Fibroblast of skin of right biceps (primary cell): ENCODE measurements at places on chromosomes 11 and 22.
A peak's percentile ranks its signal among the peaks of the same experiment; 100 is the strongest.

DNA sequence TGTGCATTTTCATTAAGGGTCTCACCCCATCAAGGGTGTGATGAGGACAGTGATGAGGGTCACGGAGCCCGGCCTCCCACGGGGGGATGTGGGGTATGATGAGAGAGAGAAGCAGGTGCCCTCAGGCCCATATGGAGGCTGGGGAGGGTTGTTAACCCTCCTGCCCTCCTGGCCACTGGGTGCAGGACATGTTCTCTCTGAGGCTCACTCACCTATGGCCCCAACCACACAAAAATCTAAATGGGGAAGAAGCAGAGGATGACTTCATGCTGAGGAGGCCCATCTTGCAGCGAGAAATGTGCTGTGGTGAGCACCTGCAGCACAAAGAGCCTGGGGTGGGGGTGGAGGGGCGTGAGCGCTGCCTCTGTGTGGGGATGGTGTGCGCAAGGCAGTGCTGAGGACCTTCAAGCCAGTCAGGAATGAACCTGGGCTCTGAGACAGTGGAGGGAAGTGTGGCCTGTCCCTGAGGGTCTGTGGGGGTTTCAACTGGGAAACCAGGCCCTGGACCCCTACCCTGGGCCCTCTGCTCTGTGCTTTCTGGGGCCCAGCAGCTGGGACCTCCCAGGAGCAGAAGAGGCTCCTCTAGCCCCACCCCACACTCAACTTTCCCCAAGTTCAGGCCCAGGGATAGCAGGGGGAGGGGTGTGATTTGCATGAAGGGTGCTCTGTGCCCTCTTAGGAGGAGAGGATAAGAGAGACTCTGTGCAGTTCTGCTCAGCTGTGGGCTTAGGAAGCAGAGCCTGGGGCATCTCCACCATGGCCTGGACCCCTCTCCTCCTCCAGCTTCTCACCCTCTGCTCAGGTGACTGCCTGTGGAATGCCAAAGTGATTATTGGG lies 43.0 kb upstream of the TOP3B start:
- DNase-seq = no peak

DNA sequence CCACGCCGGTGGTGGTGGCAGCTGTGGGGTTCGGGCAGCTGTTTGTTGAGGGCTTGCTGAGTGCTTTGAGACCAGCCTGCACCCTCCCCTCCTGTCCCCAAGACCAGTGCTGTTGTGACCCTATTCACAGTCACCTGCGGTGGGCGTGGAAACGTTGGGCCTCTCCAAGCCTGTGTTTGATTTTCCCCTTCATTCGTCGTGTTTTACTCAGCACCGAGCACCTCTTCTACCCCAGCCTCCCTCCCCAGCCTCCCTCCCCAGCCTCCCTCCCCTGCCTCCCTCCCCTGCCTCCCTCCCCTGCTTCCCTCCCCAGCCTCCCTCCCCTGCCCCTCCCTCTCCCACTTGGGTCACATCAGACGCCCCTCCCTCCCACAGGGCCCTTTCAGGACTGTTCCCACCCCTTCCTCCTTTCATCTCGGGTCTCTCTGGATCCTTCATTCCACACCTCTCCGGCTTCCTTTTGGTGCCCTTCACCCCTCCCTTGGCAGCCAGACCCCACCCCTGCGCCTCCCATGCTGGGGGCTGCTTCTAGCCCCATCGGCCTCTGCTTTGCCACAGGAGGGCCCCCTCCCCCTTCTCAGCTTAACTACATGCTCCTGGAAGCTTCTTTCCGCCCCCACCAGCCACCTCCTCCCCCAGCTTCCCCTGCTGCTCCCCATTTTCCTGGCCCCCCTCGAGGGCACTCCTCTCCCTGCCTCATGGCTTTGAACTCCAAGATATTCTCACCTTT lies 14.8 kb downstream of the FRMD8 start:
- DNase-seq = no peak

GRCh38 chr11:24738972-24739371 lies 242.1 kb downstream of the LUZP2 start:
- no peak for DNase-seq

- peak; percentile 14 for DNase-seq
These were observed 25.7 kb upstream of the CHKA start for GRCh38 chr11:68146704-68147474.

- DNase-seq = peak; percentile 3
These were observed 143.5 kb upstream of the RAG2 start for GRCh38 chr11:36741515-36741914.

- DNase-seq = no peak
These were observed 12.7 kb upstream of the SESN3 start for GRCh38 chr11:95243673-95244072.

- no peak for DNase-seq
These were observed 2.7 kb downstream of the BRD1 start for GRCh38 chr22:49824936-49825335.

DNA sequence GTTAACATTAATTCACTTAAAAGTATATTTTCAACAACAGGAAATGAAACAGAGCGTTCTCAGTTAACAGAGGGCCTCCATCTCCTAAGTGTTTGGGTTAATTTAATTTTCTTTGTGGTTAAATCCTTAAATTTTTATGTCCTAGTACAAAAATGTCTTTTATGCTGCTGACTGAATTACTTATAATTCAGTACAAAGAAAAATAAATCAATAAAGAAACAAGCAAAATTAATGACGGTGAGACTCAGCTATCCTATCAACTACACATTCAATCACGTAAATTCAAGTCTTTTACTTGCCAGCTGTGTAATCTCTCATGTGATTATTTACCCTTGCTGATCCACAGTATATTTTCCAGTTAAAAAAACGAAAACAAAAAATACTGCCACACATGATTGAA lies 81.4 kb downstream of the BBOX1 start:
- DNase-seq = no peak

- no peak for DNase-seq
These were observed 480 bp upstream of the SMARCB1 start for GRCh38 chr22:23786261-23786710.

- DNase-seq = no peak
These were observed 73.7 kb downstream of the DGCR2 start for GRCh38 chr22:19048531-19048930.

DNA sequence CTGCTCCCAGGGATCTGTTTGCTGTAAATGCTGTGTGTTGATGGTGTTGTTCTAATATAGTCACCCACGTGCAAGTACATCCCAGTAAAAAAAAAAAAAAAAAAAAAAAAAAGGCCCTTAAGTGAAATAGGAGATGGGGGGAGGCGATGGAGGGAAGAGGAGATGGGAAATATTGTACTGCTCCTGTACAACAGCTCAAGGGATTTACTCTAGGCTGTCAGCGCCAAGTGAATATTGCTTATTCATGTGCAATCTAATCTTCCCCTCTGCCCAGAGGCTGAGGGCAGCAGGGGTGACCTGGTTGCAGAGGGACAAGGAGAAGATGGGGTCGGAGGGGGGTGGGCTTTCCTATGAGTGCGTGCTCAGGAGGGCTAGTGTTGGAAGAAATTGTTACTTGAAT lies 206.2 kb upstream of the CADM1 start:
- DNase-seq = no peak

DNA sequence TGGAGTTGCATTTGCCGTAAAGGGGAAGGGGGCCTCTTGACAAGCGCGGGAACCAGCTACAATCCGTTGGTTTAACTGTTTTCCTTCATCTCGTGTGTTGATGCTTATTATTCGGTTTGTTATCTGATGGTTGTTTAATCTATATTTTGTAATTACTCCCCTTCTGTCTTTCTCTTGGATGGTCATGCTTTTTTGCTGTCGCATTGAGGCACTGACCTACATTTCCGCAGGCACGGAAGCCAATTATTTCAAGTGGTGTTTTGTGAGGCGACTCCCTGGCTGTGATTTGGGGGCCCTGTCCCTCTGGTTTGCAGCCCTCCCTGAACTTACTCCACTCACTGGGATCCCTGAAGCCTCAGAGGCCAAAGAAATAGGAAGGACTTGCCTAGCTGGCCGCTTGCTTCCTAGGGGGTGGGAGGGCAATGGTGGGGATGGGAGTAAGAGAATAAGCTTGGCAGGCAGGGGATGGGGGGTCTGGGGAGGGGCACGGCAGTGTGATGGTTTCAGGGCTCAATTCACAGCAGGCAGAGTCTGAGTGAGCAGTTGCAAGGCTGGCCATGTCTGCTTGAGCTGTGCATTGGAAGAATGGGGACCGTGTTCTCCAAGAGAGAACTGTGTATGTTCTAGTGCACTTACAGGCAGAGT lies 165.8 kb upstream of the B3GAT1 start:
- DNase-seq = no peak

- DNase-seq = no peak
These were observed 29.0 kb upstream of the LRRC32 start for GRCh38 chr11:76699451-76700091.

GRCh38 chr11:60918251-60918938 lies 4.4 kb downstream of the TMEM109 start:
- no peak for DNase-seq

GRCh38 chr11:72743321-72744221 lies 8.6 kb downstream of the ARAP1 start:
- DNase-seq = no peak

DNA sequence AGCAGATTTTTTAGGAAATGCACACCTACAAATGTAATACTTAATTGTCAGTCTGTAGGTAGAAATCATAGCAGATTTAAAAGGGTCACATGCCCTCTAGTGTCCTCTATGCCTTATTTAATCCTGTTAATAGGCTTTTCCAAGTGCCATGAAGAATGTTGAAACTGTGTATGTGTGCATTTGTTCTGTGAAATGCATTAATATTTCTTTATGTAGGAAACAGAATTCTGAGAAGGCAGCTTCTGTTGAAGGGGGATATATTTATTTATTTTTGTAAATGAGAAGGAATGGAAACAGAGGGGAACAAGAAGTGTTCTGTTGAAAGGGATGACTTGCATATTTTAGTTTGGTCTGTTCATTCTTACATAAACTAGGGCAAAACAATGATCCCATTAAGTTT lies 51.0 kb downstream of the SVIP start:
- no peak for DNase-seq

- no peak for DNase-seq
These were observed 33.8 kb downstream of the MYEOV start for GRCh38 chr11:69327741-69328191.

GRCh38 chr11:69131121-69131566 lies 24.6 kb upstream of the SMIM38 start:
- DNase-seq = no peak

DNA sequence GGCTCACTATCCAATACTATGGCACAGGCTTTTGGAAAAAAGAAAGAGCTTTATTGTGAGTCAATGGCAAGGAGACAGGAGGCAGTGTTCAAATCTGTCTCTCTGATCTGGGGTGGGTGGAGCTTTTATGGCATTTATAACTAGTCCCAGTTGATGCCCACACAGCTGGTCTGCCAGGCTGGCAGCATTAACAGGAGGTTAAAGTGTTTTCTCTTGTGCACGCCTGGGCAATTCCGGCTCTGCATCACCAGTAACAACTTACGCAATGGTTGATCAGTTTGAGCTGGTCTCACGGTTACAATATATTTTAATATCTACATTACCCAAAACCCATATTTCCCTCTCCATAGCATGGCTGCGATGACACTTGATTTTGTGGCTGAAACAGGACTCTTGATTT lies 15.1 kb upstream of the SMIM38 start:
- DNase-seq = no peak

- DNase-seq = peak; percentile 99
These were observed 26.3 kb upstream of the GNB1L start for GRCh38 chr22:19880786-19881569.

DNA sequence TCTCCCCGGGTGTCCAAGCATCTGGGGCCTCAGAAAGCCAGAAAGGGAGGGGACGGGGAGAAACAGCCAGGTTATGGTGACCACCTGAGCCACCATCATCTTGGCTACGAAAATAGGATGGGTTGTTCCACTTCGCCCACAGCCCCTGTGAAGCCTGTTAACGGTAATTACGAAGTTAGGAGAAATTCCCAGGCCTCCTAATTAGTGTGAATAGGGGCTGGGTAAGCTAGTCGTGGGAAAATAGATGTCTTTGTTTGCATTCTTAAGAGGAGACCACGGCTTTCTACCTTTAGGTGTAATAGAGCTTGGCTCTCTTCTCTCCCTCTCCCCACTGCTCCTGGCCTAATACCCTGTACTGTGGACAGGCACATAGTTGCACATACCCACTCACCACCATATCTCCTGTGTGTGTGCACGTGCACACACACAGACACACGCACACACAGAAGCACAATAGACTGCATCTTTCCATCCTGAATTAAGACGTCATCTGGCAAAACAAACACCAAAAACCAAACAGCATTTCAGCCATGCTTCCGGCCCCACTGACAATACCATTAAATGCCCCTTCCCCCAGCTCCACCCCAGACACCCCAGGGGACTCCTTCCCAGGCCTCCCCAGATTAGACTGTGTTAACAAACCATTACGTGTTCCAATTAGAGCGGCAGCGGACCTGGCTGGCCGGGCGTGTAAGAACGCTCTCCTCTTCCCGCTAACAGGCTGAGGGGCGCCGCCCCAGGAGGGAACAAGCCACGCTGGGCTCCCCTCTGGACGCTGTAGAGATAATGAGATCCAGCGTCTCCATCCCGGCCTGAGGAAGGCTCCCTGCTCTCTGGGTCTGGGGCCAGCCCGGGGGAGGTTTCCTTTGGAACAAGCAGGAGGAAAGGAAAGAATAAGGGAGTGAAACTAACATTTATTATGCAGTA lies 72.8 kb downstream of the TP53I11 start:
- DNase-seq = peak; percentile 82

DNA sequence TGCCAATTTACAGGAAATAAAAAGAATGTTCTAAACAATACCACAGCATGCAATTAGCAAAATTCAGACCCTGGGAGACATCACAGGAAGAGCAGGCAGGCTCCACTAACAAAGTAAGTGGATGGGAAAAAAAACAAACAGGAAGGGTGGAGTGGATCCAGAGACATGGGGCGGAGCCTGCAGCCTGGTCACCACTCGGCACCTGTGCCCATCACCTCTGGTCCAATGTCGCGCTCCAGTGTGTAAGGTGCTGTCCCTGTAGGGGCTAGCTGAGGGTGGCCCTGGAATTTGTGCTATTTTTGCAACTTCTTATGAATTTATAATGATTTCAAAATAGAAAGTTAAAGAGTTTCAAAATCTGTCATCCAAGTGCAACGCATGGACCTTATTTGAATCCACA lies 11.0 kb upstream of the MOB2 start:
- DNase-seq = no peak

DNA sequence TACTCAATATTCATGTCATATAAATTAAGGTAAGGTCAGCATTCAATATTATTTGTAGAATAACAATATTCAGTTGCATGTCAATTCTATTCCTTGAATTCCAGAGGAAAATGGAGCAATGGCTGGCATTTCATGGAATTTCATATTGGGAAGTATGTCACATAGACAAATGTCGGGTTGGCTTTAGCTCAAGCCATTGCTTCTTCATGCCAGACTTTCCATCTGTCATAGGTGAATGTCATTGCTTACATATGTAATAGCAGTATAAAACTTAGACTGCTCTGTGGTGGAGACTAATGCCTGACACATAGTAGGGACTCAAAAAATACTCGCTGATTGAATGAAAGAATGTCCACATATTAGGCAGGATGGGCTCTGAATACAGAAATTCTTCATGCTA lies 509.6 kb upstream of the CHORDC1 start:
- DNase-seq = no peak

DNA sequence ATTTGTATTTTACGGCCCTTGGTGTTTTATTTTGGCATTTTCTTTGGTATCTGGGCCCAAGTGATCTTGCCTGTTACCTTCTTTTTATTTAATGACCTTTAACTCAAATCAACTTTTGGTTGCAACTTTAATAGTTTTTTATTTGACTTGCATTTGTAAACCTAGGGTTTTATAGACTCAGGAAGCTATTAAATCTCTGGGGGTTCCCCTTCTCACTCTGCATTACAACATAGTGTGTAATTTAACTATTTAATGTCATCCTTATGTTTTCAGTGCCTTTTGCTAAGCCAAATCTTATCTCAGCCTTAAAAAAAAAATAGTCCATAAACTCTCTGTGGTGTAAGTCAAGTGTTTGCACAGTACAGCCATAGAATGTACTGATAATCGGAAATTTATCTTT lies 3.4 kb downstream of the FJX1 start:
- no peak for DNase-seq
